ENCODE measurements at places on chromosomes 12 and 14. TPM values are rescaled to one million over a fixed set of nuclear protein-coding genes. Genes with fewer than 3 reads are reported as not detected.

GRCh38 chr12:109981311-109981710 is 14.9 kb downstream of the GIT2 start:
- DNase-seq = no peak

DNA sequence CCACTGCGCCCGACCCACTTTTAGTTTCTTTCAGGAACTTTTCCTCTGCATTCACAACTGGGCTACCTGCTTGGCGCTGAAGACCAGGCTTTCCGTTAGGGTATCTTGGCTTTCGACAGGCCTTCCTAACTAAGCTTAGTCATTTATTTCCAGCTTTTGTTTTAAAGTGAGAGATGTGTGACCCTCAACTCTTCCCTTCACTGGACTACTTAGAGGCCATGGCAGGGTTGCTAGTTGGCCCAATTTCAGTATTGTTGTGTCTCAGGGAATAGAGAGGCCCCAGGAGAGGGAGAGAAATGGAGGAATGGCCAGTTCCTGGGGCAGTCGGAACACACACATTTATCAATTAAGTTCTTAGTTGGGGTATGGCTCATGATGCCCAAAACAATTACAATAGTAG is 10.4 kb downstream of the MTA1 start:
- DNase-seq = no peak

- DNase-seq = no peak
These were observed 1517.0 kb downstream of the AACS start for GRCh38 chr12:126582231-126582630.

DNA sequence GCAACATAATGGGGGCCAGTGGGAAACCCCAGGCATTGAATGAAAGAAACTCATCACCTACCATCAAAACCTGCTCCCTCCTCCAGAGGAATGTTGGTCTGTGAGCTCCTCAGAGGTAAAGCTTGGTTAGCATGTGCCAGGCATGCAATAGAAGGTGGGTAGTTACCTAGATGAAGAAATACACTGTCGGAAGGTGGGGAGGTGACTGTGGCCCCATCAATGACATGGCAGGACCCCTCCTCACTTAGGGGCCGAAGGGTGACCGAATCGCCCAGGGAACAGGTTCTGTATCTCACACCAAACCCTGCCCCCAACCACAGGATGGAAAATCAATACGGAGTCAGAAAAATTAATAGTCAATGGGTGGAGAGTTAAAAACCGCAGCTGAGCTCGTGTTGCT is 135.6 kb downstream of the BCL11B start:
- no peak for DNase-seq

DNA sequence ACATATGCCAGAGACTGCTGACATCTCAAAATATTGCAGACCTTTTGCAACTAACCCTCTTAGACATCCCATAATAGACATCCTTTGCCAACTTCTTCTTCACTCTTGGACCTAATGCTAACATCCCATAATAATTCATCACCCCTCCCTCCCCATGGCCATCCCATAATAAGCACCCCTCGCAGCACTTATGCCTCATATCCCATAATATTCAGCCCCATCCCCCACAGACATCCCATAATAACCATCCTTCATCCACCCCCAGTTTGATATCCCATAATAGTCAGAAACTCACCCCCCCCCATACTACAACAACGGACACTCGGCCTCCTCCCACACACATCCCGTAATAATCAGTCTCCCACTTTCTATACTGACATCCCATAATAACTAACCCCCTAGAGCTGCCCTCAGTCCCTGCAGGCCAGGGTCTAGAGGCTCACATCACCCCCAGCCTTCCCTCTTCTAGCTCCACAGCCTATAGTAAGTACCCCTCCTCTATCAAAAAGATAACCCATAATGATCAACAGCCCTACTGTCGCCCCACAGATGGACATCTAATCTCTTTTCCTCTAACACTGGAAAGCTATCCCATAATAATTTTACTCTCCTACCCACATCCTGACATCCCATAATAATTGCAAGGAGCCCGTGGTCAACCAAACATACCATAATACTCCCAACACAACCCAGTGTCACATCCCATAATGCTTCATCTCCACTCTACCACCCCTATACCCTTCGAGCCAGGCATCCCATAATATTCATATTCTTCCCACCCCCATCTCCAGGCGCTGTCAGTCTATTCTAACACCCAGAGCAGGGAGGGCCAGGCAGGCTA is 792 bp upstream of the CHD4 start:
- no peak for DNase-seq

DNA sequence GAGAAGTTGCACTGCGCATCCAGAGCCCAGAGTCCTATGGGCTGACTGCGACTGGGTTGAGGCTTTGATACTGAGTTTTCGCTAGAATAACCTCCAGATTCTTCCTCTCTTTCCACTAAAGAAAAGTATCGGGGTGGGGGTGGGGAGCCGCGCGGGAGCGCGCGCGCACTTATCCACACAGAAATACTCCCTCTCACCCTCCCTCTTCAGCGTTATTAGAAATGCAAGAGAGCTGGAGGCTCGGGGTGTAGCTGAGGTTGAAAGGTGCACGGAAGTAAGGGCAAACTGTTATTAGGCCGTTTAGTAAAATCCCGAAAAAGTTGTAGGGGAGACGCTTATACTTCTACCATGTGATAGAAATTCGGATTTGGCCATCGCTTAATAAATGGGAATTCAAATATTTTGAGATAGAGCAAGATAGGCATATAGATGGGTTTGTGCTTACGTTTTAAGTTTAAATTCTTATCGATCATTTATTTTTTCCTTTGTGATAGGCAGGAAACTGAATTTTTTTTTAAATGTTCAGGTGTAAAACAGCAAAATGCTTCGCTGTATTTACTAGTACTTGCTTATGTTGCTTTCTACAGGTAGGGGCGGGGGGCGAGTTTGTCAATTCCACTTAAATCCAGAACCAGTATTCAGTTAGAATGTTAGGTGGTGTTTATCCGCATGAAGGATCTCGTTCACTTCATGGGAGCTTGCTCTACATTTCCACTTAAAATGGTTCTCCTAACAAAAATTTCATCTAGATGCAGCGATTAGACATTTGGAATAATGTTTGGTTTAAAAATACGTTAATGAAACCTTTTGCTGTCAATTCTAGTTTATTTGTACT is 1.1 kb downstream of the ARHGAP5 start:
- DNase-seq = peak; percentile 51

GRCh38 chr14:68232300-68233055 is 412.9 kb downstream of the RAD51B start:
- DNase-seq = peak; percentile 98

DNA sequence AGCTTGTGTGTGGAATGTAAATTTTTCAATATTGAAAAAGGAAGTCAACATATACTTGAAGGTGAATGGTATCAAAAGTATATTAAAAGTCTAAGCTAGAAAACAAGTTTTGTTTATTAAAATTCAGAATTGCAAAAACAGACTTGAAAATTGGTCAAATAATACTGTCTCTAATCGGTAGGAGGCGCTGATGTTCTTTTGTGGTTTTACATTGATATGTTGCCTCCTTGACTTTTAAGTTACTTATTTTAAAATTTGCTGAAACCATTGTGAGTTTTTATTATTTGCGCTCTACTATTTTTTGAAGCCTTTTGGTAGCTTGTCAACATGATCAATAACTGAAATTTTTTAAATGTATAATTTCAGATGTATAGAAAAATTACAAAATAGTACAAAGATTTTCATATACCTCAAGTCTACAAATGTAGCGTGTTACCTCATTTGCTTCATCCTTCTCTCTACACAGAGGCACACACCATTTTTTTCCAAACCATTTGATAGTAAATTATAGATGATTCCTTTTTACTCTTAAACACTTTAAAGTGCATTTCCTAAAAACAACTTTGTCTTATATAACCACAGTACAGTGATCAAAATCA is 6.9 kb downstream of the RTRAF start:
- DNase-seq = peak; percentile 75

- peak; percentile 43 for DNase-seq
These were observed 501 bp downstream of the RIMKLB start for GRCh38 chr12:8698132-8698851.

DNA sequence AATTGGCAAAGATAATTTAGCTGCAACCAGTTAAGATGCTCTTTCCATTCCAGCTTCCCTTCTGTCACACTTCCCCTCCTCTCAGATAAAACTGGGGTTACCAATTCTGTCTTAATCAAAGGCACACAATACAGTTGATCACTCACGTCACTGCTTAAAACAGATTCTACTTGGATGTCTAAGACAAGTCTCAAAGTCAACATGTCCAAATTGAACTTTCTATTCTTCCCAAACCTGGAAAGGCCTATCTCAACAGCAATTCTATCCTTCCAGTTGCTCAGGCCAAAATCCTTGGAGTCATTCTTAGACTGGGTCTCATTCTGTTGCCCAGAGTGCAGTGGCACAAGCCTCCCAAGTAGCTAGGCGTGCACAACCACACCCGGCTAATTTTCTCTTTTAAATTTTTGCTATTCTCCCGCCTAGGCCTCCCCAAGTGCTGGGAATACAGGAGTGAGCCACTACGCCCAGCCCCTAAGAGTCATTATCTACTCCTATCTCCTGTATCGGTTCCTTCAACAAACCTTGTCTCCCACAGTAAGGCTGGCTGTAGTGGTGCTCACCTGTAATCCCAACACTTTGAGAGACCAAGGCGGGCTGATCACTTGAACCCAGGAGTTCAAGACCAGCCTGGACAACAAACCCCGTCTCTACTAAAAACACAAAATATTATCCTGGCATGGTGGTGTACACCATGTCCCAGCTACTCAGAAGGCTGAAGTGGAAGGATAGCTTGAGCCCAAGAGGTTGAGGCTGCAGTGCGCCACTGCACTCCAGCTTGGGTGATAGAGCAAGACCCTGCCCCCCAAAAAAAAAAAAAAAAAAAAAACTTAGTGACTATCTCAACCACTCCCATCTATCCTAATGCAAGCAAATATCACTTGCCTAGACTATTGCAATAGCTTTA is 4.7 kb downstream of the RPS29 start:
- no peak for DNase-seq

DNA sequence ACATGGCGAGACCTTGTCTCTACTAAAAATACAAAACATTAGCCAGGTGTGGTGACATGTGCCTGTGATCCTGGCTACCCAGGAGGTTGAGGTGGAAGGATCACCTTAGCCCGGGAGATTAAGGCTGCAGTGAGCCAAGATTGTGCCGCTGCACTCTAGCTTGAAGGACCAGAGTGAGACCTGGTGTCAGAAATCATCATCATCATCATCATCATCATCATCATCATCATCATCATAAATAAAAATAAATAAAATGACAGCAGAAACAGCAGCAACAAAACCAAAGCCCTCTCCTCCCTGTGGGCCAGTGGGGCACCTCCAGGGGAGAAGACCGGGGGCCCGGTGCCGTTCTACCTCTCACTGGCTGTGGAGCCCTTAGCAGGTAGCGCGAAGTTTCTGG is 281.9 kb upstream of the CRY1 start:
- DNase-seq = no peak

GRCh38 chr12:1332327-1332726 is 262.1 kb downstream of the FBXL14 start:
- no peak for DNase-seq

GRCh38 chr14:68547305-68548193 is 245.3 kb downstream of the ZFP36L1 start:
- DNase-seq = peak; percentile 98

GRCh38 chr12:58884916-58885315 is 35.4 kb downstream of the LRIG3 start:
- no peak for DNase-seq

DNA sequence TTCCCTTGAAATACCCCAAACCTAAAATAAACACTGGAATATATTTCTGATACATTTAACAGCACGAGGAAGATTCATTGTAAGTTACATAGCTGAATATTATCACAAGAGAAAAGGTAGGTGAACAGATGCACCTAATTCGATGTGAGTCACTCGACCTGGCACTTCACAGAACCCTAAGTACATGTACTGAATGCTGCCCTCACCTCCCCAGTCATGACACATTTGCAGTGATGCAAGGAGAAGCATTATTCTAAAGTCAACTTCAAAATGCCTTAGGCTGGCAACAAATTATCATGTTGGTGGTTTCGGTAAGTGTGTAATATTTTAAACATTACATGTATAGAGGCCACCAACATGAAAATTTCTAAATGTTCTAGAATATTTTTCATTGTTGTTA is 35.2 kb upstream of the TMTC2 start:
- no peak for DNase-seq

DNA sequence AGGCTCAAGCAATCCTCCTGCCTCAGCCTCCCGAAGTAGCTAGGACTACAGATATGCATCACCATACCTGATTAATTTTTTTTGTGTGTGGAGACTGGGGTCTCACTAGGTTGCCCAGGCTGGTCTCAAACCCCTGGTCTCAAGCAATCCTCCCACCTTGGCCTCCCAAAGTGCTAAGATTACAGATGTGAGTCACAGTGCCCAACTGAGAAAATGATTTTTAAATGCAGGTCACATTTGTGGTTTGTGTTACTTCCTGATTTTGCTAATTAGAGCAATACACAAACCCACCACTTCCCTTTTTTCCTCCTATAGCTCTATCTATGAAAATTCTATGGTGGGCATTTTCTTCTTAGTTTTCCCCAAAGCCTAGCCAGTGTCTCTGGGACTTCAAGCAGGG is 45.5 kb upstream of the TMEM263 start:
- DNase-seq = no peak

- no peak for DNase-seq
These were observed 258.9 kb downstream of the VRK1 start for GRCh38 chr14:97056086-97056485.

DNA sequence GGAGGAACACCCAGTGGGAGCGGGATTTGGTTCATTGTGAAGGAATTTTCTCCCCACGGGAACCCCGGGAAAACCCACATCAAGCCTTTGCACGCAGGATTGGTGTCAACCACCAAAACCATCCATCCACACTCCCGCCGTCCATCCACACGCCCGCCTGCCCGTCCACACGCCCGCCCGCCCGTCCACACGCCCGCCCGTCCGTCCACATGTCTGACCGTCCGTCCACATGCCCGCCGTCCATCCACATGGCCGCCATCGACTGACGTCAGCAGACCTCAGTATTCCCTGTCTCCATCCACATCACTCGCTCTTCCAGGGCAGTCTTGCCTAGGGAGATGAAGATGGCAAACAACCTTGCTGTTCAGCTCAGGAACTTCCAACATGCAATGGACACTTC is 6.7 kb upstream of the GPR132 start:
- DNase-seq = no peak

- no peak for DNase-seq
These were observed 489 bp upstream of the EML5 start for GRCh38 chr14:88793259-88793625.

DNA sequence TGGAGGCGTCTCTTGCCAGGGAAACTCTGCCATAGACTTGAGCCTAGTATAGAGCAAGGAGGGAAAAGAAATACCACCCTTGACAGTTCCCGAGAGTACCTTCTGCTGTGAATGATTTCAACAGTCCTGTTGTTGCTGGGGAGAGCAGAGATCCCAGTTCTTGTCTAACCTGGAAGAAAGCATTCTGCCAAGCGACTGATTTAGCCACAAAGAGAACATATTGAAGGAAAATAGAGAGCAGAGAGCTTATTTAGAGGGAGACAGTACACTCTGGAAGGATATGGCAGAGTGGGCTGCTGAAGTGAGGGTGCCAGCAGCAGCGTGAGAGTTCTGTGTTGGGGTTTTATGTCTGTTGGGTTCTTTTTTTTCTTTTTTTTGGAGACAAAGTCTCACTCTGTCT is 966.9 kb upstream of the TMEM132C start:
- DNase-seq = no peak

- no peak for DNase-seq
These were observed 6.0 kb downstream of the KRT75 start for GRCh38 chr12:52428121-52428520.

Gene KRT75
- not detected for total RNA-seq

Gene WDHD1
- total RNA-seq = 9.0 TPM

Gene C12orf50
- total RNA-seq = not detected

Gene GPR137C
- total RNA-seq = 0.43 TPM

Gene TAS2R8
- 0.43 TPM for total RNA-seq

Gene REM2
- total RNA-seq = under 0.01 TPM

Gene GDF3
- not detected for total RNA-seq

All from fibroblast of villous mesenchyme (primary cell).